ENCODE measurements at places on chromosomes 5 and 9. TPM values are rescaled to one million over a fixed set of nuclear protein-coding genes. Genes with fewer than 3 reads are reported as not detected.

DNA sequence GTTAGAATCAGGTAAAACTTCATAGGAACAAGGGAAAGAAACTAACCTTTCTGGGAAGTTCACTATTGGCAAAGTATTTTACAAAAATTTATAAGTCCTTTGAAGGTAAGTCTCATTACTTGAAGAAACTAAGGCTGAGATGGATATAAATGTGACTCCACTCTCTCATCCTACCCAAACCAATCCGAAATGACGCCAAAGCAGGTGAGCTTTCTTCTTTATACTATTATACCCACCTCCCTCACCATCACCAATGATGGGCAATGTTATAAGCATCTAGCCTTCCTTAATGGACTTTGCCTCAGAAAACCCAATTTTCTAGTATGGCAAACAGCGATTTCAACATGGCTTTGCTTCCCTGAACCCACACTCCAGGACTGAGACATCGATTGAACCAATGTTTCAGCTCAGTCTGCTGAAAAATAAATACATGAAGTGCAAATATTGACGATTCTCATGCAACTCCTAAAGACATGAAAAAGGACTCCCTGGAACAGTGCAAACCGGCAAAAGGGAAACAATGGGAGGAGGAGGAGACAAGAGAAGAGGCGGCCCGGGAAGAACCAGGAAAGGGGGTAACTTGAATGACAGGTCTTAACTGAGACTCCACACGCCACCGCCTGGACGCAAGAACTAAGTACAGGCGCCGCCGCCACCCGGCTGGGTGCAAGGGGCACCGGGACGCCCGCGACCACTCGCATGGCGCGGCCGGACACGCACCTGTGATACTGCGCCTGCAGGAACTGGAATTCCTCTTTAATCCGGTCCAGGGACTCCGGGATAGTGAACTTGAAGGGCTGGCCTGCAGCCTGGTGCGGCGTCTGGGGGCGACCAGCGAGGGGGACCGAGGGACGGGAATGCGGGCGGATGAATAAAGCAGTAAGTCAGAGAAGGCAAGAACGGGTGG is 2.5 kb downstream of the TLE1 start:
- H3K4me3 ChIP-seq = peak overlapping the region; percentile 80
- no peaks in the 10 kb centered on the region for H3K27me3 ChIP-seq
- H3K4me1 ChIP-seq = peaks cover 52% of the 10 kb centered on the region
- peaks cover 2% of the 10 kb centered on the region for H3K36me3 ChIP-seq
- DNase-seq = peak; percentile 84

The PCDHA1 gene
- not detected for total RNA-seq

GRCh38 chr5:109533751-109534272 is 124.0 kb upstream of the PJA2 start:
- no peak for DNase-seq
- H3K27me3 ChIP-seq = no peaks in the 10 kb centered on the region
- no peaks in the 10 kb centered on the region for H3K4me1 ChIP-seq
- H3K27ac ChIP-seq = no peak overlapping the region
- H3K4me3 ChIP-seq = no peak overlapping the region

The C5 gene
- total RNA-seq = 22.1 TPM

GRCh38 chr5:143791848-143792731 is 19.9 kb upstream of the HMHB1 start:
- no peaks in the 10 kb centered on the region for H3K36me3 ChIP-seq
- H3K4me1 ChIP-seq = no peaks in the 10 kb centered on the region
- no peak for DNase-seq
- peak overlapping the region; percentile 14 for H3K4me3 ChIP-seq
- H3K27ac ChIP-seq = peak overlapping the region; percentile 13
- no peaks in the 10 kb centered on the region for H3K27me3 ChIP-seq

DNA sequence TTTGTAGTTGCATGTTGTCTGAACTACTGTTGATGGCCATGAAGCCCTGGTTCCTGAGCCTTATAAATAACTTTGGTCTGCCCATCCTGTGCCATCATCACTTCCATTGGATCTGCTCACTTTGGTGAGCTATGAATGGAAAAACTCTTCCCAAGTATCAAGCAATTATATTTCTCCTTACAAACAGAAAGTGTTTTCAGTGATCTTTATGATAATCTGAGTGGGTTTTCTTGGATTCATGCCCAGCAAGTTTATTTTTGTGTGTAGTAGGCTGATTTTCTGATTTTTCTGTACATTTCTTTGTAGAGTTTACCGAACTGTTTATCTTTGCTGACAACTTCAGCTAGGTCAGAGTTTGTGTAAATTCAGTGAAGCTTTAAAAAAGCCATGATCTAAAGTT is 31.0 kb downstream of the CAMK4 start:
- H3K4me3 ChIP-seq = no peak overlapping the region
- DNase-seq = no peak
- H3K27ac ChIP-seq = no peak overlapping the region
- H3K36me3 ChIP-seq = no peaks in the 10 kb centered on the region

DNA sequence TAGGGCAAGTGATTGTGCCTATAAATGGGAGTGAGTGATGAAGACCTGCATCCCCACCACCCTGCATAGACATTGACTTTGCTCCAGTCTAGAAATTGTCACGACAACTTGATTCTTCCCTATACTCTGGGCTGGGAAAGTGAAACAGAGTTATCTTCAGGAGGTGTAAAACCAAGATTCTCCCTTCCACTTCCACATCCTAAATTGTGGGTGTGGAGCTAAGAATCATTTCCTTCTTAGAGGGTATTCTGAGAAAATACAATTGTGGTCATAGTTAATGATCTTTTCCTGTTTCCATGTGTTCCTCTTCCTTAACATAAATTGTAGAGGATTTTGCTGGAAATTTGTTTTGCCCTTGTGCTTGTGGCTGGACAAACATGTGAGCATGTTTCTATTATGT is 96.8 kb upstream of the PJA2 start:
- no peaks in the 10 kb centered on the region for H3K36me3 ChIP-seq
- no peaks in the 10 kb centered on the region for H3K27me3 ChIP-seq
- no peak overlapping the region for H3K4me3 ChIP-seq
- no peaks in the 10 kb centered on the region for H3K4me1 ChIP-seq
- DNase-seq = no peak
- H3K27ac ChIP-seq = no peak overlapping the region

The WHRN gene
- 6.2 TPM for total RNA-seq

DNA sequence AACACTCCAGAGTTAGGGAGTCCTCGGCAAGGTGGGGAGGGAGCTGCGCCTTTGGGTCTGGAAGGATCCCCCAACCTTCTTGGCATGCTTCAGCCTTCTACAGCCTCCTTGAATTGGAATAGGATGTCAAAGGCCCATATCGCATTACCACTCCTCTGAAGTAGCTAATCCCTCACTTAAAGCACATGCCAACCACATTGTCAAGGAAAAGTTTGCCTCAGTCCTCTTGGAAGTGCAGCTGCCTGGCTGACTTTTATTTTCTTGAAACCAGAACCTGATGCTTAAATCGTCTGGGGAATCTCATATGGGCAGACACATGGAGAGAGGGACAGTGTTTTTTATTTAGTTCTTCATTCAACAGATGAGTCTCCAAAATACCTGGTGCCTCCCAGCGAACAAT is 14.5 kb downstream of the CXCL14 start:
- peaks cover 6% of the 10 kb centered on the region for H3K4me1 ChIP-seq
- H3K36me3 ChIP-seq = no peaks in the 10 kb centered on the region
- no peak for DNase-seq
- H3K4me3 ChIP-seq = no peak overlapping the region
- H3K27me3 ChIP-seq = peaks cover 10% of the 10 kb centered on the region

DNA sequence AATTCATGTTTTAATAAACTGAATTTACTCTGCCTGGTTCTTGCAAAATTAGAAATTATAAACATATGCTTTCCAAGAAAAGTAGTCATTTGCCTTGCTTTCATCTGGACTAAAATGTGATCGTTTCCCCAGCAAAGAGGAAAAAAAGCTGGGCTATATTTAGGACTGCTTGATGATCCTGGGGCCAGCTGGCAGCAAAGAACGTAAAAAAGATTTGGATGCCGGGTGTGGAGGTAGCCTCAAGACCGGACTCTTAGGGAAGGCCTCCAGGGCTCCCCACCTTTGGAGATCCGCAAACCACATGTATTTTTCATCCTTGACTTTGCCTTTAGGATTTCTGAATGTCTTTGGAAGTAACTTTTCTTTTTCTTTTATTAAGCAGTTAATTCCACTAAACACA is 156.1 kb upstream of the SEMA6A start:
- H3K4me3 ChIP-seq = no peak overlapping the region
- H3K27ac ChIP-seq = no peak overlapping the region
- no peaks in the 10 kb centered on the region for H3K27me3 ChIP-seq
- no peaks in the 10 kb centered on the region for H3K36me3 ChIP-seq
- peaks cover 11% of the 10 kb centered on the region for H3K4me1 ChIP-seq

DNA sequence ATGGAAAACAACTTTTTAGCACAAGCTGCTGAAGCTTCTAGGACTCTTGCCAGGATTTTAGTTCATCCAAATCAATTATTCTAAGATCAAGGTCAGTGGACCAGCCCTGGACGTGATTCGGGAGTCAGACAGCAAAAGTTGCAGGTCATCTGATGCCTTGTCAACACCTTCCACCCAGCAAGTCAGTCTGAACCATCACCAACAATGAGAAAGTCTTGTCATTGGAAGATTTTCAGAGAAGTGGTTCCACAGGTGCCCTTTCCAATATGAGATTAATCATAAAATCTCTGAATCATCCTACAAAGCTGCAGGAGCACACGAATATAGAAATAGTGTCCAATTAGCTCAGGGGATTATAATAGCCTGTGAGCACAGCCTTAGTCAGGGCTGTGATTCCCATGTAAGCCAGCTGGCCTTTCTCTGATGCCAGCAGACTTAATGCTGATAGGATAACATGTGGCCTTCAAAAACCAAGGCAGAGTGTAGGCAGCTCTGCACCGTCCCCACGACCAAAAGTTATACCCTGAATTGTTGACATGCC is 445.0 kb upstream of the TRPC7 start:
- no peaks in the 10 kb centered on the region for H3K36me3 ChIP-seq
- H3K4me3 ChIP-seq = no peak overlapping the region
- no peaks in the 10 kb centered on the region for H3K27me3 ChIP-seq
- no peaks in the 10 kb centered on the region for H3K4me1 ChIP-seq

GRCh38 chr5:68928617-68929302 is 165.1 kb upstream of the SLC30A5 start:
- no peaks in the 10 kb centered on the region for H3K36me3 ChIP-seq
- no peak overlapping the region for H3K4me3 ChIP-seq
- no peaks in the 10 kb centered on the region for H3K4me1 ChIP-seq
- DNase-seq = no peak

GRCh38 chr5:152089644-152090043 is 165.0 kb upstream of the GLRA1 start:
- no peaks in the 10 kb centered on the region for H3K4me1 ChIP-seq
- H3K36me3 ChIP-seq = no peaks in the 10 kb centered on the region
- no peak overlapping the region for H3K27ac ChIP-seq

GRCh38 chr9:112299514-112299913 is 33.9 kb downstream of the PTBP3 start:
- DNase-seq = no peak
- peaks cover 19% of the 10 kb centered on the region for H3K4me1 ChIP-seq
- no peaks in the 10 kb centered on the region for H3K27me3 ChIP-seq
- H3K36me3 ChIP-seq = peaks cover under 1% of the 10 kb centered on the region
- no peak overlapping the region for H3K27ac ChIP-seq

Data from lower lobe of right lung (tissue), 2 donors.